ENCODE measurements at places on chromosomes 5 and 9.

DNA sequence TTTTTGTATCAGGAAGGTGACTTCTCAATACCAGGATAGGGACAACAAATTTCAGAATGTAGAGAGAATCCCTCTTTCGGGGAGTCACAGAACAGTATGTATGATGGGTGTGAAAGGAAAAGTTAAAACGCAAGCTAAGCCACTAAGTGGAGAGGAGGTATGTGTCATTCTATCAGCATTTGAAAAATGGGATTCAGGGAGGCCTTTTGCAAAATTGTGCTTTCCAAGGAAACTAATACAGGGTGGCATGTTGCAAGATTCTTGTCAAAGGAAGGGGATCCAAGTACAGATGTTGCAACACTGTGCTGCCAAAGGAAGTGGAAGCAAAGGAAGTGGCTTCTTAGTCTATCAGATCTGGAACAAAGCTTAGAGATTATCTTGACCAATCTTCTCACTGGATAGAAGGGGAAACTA is 12.6 kb upstream of the TNIP1 start:
- no peak for DNase-seq

- DNase-seq = no peak
Measured at GRCh38 chr9:116674210-116674980, 12.7 kb upstream of the TRIM32 start.

GRCh38 chr5:73867345-73868335 is 241.6 kb downstream of the ARHGEF28 start:
- no peak for DNase-seq

GRCh38 chr5:157295247-157295646 is 29.3 kb downstream of the CYFIP2 start:
- DNase-seq = no peak

GRCh38 chr9:7974335-7974960 is 174.9 kb upstream of the DMAC1 start:
- DNase-seq = peak; percentile 41

GRCh38 chr5:12217039-12217438 is 312.8 kb upstream of the CTNND2 start:
- DNase-seq = no peak

GRCh38 chr5:100406640-100407039 is 128.5 kb upstream of the FAM174A start:
- no peak for DNase-seq

GRCh38 chr9:84857211-84857610 is 187.7 kb downstream of the NTRK2 start:
- no peak for DNase-seq

GRCh38 chr5:11483630-11484029 is 420.6 kb downstream of the CTNND2 start:
- no peak for DNase-seq

GRCh38 chr5:149419859-149420544 is 40.9 kb upstream of the IL17B start:
- DNase-seq = no peak

DNA sequence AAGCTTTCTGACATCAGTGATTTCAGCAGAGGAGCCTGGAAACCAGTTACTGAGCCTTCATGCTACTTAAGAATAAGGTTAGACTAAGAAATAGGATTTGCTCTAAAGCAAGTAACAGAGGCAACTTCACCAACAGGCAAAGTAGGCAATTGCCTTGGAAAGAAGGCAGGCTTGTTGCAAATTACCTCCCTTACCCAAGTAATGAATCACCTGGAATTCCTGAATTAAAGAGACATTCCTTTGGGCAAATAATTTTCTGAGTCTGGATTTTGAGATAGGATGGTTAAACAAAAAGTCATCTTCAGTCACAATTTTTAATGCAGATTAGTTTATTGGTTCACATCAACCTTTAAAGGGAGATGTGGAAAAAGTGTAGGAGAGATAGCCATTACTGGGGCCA is 92.8 kb downstream of the ITGA1 start:
- DNase-seq = no peak

DNA sequence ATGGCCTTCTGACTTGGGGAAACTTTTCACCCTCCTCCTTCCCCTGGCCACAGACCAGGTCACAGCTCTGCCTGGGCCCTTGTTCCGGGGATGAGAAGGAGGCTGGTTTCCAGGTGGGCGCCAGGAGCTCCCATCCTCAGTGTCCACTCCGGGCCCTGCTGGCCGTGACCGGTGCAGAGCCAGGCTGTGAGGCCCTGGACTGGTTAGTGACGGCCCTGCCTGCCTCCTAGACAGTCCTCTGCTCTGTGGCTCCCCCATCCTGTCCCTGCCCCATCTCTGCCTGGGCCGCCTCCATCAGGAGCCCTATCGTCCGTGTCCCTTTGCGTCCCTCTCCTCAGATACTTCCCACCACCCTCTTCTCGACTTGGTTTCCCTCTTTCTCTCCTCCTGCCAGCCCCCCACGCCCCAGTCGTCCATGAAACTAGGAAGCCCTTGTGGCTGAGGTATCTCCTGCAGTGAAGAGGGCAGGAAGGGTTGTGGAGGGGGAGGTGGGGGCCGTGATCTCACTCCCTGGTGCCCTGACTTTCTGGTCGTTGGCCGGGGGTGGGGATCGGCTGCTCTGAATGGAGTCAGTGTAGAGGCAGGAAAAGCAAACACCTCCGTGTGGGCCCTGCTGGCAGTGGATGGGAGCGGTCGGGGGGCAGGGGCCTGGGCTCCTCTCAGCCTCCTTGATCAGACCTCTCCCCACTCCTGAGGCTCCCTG is 15.4 kb upstream of the CERCAM start:
- DNase-seq = no peak

- DNase-seq = no peak
Measured at GRCh38 chr5:63456279-63456678, 506.0 kb downstream of the HTR1A start.

DNA sequence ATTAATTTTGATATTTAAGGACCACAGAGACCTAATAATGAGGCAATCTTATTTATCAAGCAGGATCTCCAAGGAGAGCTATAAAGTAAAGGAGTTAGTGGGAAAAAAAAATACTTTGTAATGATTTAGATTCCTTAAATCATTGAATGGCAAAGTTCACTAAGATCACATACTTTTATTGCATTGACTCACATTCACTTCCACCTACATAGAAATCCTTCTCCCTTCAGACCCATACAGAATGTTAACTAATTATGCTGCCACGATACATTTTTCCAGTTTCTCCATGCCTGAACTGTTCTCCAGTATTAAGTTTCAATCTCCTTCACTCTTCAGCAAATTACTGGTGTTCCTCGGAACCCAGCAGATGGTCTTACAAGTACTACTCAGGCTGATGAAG is 388.7 kb downstream of the EFNA5 start:
- DNase-seq = no peak

DNA sequence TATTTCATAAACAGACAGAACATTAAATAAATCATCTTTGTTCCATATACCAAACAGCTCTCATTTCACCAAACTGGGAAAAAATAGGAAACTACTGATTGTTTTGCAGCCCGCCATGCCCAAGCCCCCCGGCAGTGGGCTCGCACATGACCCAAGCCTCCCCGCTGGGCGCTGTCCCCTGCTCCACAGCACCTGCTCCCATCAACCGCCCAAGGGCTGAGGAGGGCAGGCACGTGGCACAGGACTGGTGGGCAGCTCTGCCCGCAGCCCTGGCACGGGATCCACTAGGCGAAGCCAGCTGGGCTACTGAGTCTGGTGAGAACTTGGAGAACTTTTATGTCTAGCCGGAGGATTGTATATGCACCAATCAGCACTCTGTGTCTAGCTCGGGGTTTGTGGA is 554.8 kb upstream of the CCNG1 start:
- no peak for DNase-seq

DNA sequence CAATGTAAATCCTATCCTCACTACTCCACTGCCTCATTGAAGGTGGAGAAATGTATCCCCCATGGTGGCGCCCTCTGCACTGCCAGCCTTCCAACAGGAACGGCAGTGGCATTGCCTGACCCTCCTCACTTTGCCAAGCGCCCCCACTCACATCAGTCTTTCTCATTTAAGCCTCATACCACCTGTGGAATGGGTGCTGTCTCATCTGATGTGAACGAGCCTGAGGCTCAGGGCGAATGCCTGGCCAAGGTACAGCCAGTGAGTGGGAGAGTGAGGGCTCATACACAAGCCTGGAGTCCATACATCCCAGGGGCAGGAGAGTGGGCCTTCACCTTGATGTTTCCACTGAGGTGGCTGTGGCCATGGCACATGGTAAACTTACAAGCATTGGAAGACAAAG is 10.3 kb downstream of the F2RL2 start:
- no peak for DNase-seq

- no peak for DNase-seq
Measured at GRCh38 chr5:130092991-130093390, 188.7 kb downstream of the CHSY3 start.

DNA sequence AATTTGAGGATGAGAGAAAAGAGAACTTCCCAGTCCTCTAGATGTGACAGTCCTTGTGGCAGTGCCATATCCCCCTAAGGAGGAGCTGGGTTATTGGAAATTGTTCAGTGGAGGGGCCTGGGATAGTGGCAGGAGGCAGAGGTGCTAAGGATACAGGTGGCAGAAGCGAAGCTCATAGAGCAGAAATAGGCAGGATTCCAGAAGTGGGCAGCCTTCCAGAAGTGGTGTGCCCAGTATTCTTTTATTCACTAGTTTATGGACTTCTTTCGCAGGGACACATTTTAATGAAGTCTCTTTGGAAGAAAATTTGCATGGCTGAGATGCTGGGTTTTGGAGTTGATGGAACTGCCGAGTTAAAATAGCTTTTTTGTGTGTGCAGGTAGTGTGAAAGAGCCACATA is 6.8 kb downstream of the PIK3R1 start:
- no peak for DNase-seq

DNA sequence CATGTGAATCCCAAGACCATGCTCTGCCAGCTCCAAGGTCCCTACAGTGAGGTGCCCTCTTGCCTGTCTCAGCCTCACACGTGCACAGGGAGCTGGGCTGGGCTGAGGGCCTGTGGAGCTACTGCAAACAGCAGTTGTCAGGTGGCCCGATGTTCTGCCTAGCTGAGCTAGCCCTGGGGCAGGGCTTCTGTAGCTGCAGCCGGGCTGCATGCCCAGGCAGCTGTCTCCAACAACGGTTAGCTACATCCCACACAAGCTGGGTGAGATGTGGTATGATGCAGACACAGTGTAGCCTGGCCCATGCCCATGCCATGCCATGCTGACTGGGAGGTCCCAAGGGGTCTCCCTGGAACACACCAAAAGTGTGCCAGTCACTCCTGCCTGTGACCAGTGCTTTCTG is 62.0 kb downstream of the MACROH2A1 start:
- no peak for DNase-seq

GRCh38 chr5:372996-373709 is 51.6 kb downstream of the AHRR start:
- peak; percentile 35 for DNase-seq

- peak; percentile 74 for DNase-seq
Measured at GRCh38 chr9:99000476-99001395, 57.0 kb downstream of the COL15A1 start.

- peak; percentile 45 for DNase-seq
Measured at GRCh38 chr5:73625944-73626811, at the start of gene ARHGEF28. Gene ARHGEF28 (plus strand): TSS chr5:73626196. CDS start chr5:73684852, 58,656 bp downstream.

DNA sequence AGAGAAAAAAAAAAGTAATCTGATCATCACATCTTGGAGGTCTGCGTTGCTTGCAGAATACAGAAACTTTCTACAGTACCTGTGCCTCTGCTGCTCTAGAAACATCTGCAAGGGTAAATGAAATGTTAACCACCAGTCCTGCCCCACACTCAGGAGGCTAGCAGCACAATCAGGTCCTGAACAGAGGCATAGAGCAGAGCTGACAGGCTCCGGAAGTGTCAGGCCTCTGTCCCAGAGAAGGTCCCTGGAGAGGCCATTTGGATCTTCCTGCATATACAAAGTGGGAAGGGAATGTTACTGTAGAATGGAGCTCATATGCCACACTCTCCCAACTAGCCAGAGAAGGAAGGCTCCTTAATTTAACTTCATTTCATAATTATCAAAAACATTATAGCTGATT is 7.2 kb downstream of the NRG2 start:
- DNase-seq = no peak

GRCh38 chr9:76818271-76818670 is 54.0 kb downstream of the PCA3 start:
- no peak for DNase-seq

- no peak for DNase-seq
Measured at GRCh38 chr9:4704129-4704528, 24.8 kb downstream of the CDC37L1 start.

DNA sequence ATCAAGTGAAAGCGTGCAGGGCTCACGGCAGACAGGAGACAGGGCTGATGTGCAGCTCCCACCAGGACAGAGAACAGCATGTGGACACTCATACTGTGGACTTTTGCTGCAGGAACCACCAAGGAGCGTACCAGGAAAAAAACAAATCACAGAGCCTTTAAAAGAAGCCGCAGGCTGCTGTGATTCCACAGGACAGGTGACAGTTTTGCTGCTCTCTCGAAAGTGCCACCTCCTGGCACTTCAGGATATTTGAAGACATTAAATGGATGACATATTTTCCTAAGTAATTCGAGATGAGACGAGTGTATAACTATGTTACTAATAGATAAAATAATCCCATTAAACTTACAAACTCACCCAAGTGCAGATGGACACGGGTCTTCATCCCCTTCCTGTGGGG is 29.3 kb downstream of the ZDHHC11 start:
- no peak for DNase-seq

DNA sequence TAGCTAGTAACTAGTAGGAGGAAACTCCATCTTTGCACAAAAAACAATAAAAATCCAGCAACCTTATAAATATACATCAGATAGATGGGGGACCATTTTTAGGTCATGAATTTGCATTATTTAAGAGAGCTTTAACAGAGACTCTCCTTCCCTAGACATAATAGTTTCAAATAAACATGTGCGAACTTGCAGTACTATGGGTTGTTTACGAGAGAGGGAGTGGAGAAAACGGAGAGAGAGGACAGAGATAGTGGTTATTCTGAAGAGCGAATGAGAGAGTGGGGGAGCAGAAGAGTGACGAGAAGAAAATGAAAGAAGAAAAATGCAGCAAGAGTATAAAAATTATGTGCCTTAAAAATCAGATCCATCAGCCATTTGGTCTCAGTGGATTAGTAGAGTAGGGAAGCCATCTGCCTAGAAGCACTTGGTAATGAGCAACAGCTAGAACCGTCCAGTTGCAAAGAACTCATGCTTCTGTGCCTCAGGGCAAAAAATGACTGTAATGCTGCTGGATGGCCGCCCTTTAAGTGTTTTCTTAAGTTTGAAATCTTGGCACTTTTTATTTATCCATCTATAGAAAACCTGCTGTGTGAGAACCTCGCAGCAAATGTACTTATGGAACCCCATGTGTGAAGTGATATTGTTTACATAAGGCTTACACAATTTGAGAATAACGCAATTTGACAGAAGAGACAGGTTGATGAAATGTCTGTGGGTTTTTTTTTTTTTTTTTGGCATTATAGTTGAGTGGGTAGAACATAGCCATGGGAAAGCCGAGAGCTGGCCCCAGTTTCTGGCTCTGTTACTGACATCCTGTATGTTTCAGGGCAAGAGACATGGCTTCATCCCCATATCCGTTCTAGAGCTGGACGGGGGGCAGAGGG is 95.6 kb upstream of the ZNF608 start:
- no peak for DNase-seq

DNA sequence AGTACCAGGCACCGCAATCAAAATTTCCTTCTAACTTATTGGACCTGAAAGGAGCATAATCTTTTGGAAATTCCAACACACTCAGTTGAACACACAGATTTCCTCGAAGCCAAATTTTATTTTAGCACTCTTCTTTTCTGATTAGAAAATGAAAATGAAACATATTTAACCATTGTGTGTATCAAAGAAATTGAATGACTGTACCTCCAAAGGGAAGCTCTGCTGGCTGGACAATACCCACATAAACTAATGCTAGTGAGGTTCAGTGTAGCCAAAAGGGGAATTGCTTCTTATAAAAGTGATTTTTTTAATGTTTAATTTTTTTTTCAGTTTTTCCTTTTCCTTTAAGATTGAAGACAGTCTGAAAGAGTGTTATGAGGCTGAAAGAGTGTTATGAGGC is 239.6 kb upstream of the NREP start:
- DNase-seq = no peak

Data from activated CD4-positive, alpha-beta T cell treated with anti-CD3 and anti-CD28 coated beads for 36 hours (primary cell).